NCI-H2081 treated with DMSO at 0.1 percent for 48 hours (cell line): ENCODE measurements at places on chromosomes 3 and 15.

DNA sequence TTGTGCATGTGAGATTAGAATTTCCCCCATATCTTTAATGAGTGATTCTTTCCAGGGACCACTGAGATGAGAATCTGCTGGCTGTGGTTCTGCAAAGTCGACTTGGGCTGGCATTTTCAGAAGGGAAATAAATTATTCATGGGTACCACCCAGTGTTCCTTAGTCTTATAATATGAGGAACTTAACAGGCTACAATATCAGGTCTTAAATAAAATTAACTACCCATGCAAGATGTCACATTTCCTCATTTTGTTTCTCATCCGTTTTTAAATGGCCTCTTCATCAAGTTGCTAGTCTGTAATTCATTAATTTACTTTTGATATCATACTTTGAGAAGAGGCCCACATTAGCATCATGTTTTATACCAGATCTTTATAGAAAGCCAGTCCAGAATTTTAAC is 58.3 kb upstream of the SKOR1 start:
- no peak for DNase-seq

DNA sequence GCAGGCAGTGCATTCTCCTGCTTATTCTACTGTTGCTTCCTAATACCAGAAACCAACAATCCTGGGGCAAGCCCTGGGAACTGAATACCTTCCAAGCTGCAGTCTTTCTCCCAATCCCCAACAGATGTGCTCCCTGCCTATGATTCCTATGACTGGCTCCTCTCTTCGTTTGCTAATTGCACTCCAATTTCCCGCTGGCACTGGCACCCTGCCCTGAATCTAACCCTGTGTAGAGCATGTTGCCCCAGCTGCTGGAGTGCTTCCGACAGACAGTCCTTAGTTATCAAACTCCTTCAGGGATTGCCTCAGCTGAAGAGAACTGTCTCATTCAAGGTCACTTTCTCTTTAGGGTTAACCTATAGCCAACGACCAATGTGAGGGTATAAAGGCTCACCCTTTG is 214.1 kb downstream of the NECTIN3 start:
- DNase-seq, result peak; percentile 72

DNA sequence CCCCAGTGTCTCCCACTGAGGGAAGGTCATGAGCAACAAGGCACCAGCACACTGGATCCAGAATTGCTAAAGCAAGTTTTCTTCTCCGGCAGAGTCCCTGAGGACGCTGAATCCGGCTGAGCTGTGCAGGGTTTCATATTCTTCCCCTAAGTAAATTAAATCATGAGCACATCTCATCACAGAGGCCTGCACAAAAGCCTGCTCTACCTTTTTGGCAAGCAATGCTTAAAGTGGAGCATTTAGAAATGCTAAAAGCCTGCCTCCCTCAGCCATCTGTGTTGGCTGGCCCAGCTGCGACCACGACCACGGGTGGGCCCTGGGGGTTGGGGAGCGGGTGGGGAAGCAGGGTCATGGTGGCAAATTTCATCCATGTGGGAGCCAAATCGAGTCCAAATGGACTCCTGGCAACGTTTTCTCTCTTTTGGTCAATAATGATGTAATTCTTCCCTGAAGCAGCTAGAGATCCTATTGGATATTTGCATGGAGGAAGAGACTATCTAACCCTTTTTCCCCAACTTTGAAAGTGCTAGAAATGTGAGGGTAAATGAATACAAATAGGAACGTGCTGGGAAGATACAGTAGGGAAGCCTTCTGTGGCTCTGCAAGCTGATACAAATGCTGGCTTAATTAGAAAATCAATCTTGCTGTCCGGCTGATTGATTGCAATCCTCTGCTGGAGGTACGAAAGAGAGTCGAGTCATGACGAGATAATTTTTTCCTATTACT is 532.8 kb upstream of the TBL1XR1 start:
- no peak for DNase-seq

- no peak for DNase-seq
Measured at GRCh38 chr3:57726397-57726796, 29.7 kb upstream of the SLMAP start.

- no peak for DNase-seq
Measured at GRCh38 chr15:68384451-68385239, 47.3 kb downstream of the ITGA11 start.

GRCh38 chr3:852033-852432 is 240.8 kb upstream of the CNTN6 start:
- no peak for DNase-seq

DNA sequence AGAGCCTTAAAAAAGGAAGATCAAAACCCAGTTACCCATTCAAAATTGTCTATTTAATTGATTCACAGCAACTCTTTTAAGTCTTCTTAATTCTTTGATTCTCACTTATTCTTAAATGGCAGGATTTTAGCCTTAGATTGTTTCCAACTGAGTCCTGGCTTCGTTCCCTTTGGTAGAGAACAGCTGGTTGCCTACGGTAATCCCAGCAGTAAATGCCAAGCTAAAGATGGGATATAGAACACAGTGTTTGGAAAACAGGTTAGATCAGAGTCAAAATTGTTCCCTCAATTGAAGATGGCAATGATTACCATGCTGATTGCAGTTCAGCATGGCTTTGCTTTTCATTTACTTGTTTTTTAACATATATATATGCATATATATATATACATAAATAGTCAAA is 300.9 kb downstream of the PYDC2 start:
- no peak for DNase-seq

DNA sequence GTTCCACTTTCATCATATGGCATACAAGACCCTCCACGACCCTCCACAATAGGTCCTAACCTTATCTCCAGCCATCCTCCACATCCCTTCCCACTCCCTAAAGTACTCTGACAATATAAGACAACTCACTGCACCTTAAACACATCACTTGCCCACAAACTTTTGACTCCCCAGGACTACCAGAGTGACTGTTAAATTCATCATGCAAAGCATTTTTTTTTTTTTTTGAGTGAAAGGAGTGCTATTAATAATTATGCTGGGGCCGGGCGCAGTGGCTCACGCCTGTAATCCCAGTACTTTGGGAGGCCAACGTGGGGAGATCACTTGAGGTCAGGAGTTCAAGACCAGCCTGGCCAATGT is 55.8 kb downstream of the OSBPL10 start:
- no peak for DNase-seq

DNA sequence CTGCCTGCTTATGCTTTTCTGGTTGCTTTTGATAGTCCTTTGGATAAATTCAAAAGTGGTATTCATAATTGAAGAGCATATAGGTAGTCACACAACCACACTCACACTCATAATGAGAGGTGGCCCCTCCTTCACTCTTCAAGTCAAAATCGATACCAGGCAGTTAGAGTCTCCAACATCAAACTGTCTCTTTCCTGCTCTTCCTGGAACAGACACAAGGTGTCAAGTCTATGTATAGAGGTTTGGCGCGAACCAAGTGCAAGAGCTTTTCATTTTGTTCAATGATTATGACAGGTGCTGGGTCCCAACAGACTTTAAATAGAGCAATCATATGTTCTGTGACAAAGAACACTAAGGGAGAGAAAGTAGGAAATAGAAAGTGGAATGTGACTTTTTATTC is 29.9 kb upstream of the RGMA start:
- no peak for DNase-seq

DNA sequence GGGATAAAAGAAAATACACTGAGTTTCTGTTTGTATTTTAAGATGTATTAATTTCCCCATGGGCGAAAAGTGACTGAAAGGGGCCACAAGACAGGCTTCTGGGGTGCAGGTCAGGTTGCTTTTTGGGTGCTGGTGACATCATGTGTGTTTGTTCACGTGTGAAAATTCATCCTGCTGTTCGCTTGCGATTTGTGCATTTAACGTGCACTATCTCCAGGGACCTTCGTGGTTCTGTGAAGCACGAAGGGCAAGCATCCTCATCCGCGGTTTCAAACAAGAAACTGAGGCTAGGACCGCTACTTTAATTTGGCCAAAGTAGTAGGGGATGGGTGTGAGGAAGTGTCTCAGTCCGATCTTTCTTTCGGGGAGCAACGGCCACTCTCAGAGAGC is 1.6 kb upstream of the SMAD6 start:
- DNase-seq, result no peak

DNA sequence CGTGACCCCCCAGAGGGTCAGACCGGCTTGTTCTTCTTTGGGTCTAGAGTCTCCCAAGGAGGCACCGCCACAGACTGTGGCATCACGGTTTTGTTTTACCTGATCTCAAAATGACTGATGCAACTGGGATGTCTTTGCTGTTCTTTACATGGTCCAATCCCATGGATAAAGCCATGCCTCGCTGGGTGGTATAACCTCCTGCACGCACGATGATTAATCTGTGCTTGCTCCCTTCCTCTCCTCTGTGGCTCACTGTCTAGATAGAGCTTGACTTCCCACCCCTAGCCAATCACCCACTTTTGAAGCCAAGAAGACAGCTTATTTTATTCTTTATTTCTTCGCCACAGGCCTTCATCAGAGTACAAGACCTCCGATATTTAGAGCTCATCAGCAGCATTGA is 36.6 kb upstream of the RHO start:
- no peak for DNase-seq

DNA sequence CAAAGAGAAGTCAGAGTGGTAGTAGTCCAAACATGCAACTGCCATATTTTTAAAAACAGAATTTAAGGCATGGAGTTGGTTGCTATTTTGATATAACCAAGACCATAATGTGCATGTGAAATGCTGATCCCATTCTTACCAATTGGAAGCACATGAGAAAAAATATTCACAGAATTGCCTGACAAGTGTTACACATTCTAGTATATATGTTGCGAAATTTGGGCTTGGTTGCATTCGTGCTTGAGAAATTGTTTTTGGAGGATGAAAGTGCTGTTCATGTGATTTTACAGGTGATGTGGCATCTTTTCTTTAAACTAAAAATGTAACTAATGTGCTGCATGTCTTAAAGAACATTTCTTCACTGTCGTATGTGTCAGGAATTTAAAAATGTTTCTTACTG is 199.7 kb downstream of the CHL1 start:
- DNase-seq, result no peak
